ENCODE measurements at places on chromosomes 2 and 18.

DNA sequence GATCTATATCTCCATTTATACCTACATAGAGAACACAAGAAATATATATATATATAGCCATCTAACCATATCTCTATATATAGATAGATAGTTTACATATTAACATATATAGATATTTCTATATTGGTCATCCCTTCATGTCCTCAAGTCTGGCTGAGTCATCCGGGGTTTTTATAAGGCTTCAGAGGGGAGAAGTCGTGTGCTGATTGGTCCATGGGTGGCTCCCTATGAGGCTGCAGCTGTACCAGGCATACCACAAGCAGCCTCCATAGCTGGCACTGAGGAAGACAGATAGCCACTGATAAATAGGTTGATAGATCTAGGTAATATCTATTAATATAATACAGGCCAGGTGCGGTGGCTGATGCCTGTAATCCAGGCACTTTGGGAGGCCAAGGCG is 618.3 kb upstream of the SETBP1 start:
- no peak for DNase-seq

DNA sequence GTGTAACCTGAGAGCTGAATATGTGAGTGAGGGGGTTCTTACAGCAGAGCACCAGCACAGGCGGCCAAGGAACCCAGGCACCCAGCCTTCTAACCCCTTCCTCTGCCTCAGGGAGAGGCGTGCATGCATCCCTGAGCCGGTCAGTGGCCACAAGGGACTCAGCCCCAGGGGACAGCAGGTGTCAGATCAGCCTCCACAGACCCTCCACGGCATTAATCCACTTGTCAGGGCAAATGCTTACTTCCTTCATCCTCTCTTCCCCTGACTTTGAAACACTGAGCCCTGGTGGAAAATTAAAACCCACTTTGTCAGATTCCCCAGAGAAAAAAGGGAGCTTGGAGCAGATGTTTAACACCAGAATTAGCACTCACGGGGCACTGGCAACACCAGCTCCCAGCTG is 60.5 kb upstream of the SMAD2 start:
- DNase-seq = no peak

DNA sequence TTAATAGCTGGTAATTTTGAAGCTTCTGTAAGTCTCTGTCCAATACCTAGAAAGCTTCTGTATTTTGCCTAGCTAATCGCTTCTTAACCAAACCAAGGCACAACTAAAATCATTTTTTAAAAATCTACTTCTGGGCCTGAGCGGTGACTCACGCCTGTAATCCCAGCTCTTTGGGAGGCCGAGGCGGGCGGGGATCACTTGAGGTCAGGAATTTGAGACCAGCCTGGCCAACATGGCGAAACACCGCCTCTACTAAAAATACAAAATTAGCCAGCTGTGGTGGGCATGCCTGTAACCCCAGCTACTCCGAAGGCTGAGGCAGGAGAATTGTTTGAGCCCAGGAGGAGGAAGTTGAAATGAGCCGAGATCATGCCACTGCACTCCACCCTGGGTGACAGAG is 148.6 kb upstream of the FIGN start:
- DNase-seq = no peak

DNA sequence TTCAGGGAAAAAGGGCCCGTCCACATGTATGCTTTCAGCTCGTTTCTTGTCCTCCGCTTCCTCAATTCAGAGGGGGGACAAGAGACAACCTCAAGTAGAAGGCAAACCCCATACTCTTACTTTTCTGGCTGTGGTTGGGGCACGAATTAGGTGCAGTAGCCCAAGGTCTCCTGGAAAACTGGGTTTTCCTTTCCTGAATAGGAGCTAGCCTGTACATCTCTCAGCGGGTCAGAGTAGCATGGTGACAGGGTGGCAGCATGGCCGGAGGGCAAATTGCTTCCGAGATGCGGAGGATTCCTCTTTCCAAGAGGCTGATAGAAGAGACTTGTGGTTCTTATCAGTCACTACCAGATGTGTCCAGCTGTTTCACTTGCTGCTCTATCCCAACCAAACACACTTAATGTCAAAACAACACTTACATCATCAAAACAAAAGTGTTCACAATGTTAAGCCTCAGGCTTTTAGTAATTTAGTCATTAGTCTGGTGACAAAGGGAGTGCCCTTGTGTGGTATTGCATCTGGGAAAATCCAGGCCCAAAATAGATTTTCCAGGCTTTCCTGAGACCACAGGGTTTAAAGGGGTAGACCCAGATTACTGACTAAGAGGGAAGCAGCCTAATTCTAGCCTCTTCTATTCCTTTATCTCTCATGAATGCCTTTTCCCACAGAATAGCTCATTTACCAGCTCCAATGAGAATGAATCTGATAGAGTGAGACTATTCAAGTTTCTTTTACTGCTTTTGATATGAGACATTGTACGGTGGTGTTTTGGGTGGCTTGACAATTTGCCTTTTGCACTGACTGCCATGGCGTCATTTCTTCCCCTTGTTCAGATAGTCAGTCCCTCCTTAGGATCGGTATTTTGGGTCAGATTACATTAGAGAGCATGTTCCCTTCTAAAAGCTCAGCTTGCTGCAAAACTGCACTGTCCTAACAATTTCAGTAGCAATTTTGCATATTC is 162.0 kb downstream of the LTBP1 start:
- DNase-seq = no peak

GRCh38 chr18:1585881-1586488 is 681.3 kb downstream of the ADCYAP1 start:
- no peak for DNase-seq

- DNase-seq = no peak
These were observed 136.1 kb downstream of the MCFD2 start for GRCh38 chr2:46779447-46779941.

DNA sequence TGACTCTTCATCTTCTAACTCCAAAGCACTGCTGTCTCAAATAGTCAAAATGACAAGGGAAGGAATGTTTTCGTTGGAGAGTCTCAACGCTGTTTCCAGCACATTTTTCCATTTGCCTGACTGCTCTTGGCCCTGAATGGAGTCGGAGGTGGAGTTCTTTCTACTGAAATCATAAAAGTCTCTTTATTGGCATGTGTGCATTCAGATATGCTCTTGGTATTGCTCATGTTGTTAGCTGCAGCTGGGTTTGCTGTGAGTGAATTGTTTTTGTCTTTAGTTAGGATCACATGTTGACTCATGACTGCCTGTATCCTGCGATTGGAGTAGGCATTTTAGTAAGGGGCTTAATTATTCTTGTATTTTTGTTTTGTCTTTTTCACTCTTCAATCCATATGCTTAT is 16.8 kb downstream of the TMEM17 start:
- DNase-seq = no peak

GRCh38 chr2:120203251-120204021 is 19.8 kb downstream of the TMEM185B start:
- no peak for DNase-seq

- no peak for DNase-seq
These were observed 470.0 kb upstream of the FSIP2 start for GRCh38 chr2:185268651-185269050.

GRCh38 chr2:655626-656025 is 21.6 kb downstream of the TMEM18 start:
- DNase-seq = no peak

- DNase-seq = no peak
These were observed 152.4 kb downstream of the TDRD15 start for GRCh38 chr2:21276163-21276562.

Measured in putamen (tissue), 1 donor.